ENCODE measurements at places on chromosomes 11 and 22.

DNA sequence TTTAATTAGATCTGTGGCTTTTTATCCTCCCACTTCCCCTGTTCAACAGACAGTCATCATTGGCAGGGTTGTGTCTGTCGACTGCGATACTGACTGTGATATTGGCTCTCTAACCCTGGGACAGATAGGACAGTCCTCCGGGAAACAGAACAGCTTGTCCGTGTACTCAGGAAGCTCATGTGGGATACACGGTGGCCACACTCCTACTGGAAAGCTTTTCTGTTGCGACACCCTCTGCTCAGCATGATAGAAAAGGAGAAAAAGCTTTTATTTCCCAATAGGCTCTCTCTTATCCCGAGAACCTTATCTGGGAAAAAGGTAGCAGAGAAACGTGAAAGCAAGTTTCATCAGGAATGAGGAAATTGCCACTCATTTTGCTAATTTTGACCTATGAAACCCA, 60.4 kb upstream of the HSPA8 start:
- DNase-seq, result peak; percentile 52

DNA sequence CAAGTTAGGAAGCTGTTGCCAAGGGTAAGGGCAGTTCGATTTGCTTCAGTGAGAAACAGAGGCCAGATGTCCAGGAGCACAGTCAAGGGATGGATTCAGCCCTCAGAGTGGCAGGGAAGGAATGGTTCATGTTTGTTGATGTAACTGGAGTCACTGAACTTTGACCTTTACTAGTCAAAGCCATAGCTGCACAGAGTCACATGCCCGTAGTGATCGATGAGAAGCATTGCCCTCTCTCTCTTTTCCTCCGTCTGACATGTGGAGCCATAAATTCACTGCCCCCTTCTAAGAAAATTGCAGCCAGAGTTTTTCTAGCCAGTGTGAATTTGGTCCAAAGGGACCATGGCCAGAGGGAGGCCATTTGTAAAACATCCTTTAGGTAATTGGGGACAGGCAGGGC, 124.1 kb upstream of the MTNR1B start:
- DNase-seq, result no peak

DNA sequence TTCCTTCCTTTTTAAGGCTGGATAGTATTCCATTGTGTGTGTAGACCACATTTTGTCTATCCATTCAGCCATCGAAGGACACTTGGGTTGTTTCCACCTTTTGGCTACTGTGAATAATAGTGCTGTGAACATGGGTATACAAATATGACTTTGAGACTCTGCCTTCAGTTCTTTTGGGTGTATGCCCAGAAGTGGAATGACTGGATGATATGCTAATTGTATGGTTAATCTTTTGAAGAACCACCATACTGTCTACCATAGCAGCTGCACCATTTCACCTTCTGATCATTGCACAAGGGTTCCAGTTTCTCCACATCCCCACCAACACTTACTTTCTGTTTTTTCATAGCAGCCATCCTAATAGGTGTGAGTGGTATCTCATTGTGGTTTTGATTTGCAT, 30.3 kb downstream of the SGSM1 start:
- DNase-seq, result no peak

GRCh38 chr22:29197096-29197495, 8.6 kb upstream of the EMID1 start:
- no peak for DNase-seq

DNA sequence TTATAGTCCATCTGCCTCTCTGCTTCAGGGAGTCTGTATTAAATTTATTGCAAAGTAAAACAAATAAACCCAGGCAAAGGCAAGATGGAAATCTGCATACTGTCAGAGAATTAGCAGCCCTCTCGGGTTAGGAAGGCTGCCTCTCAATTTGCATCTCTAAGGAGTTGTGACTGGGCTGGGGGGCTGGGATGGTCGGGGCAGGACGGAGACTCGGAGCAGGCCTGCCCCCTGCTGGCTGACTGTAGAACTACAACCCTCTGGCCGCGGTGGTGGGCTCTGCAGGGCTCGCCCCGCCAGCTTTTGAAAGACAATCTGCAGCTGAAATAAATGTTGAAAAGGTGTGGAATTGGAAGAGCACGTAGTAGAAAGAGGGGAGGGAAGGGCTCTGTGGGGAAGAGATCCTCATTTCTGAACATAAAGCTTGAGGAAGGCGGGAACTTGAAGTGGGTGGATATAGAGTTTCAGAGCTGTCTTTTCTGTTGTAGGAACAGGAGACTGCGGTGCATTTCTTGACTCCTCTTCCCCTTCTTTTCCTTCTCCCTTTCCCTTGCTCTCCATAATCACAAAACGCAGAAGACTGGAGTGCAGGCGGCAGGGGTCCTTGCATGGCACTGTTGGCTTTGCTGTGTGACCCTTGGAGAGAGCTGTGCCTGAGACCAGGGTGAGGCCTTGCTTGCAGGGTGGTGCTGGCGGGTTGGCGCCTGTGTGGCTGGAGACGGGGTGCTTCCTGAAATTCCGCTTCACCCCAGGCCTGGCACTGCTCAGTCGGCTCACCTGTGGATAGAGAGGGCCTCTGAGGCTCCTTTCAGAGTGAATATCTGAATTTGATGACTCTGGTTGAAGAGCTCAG, 22.6 kb upstream of the PKNOX2 start:
- peak; percentile 46 for DNase-seq

- DNase-seq, result no peak
Measured at GRCh38 chr11:25710975-25711374, 621.0 kb upstream of the ANO3 start.

- DNase-seq, result peak; percentile 78
Measured at GRCh38 chr11:31325160-31325559, 44.4 kb downstream of the DCDC1 start.

DNA sequence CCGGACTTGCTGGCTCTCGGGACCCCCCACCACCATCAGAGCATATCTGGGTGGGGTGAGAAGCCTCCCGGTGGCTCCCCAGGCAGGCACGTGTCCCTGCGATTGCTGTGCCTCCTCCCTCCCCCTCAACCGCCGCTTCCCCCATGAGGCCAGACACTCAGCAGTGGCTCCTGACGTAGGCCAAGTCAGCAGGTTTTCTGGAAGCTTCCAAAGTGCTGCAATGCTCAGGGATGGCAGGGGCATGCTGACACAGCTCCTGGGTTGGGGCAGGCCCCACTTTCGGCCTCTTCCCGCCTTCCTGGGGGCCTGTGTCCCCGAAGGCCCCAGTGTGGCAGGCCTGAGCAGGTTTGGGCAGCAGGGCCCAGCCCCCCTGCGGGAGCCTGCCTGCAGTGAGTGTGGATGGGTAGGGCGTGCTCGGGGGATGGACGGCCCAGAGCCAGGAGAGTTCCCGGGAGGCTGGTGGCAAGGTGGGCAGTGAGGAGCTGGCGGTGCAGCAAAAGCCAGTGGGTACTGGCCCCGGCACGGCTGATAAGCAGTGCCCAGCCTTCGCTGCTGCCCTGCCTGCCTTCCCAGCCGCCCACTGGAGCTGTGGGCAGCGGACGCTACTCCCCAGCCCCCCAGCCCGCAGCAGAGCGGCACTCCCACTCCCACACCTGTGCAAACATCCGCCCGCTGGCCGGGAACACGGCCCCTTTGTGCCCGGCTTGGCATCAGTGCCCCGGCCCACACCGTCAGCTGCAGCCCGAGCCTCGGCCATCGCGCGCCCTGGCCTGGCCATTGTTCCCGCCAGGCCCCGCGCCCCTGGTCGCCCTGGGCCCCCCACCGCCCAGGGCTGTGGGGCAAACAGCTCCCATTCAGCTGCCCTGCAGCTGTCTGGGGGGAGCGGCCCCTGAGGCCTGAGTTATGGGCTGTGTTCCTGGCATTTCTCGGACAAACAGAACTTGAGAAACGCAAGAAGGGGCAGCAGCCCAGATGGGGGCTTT, 125.0 kb downstream of the KCNQ1OT1 start:
- no peak for DNase-seq

DNA sequence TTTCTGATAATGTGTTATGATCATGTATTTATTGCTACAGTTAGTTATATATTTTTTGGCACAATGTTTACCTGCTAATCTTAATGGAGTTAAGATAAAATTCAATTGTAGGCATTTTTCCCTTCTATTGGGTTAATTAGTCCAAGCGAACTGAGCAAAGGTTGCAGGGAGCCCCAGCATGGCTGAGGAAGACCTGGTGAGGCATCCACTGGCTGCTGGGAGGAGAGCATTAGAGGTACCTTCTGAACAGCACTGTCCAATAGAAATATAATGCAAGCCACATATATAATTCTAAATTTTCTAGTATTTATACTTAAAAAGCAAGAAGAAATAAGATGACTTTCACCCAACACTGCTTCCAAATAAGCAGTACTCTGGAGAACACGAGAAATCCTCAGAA, 689 bp upstream of the TMEM126A start:
- DNase-seq, result no peak

GRCh38 chr11:105132716-105133511, 6.7 kb downstream of the CARD18 start:
- DNase-seq, result peak; percentile 16

- no peak for DNase-seq
Measured at GRCh38 chr11:59436169-59436568, at the start of gene OR5A1. OR5A1 (plus strand) TSS chr11:59436469; CDS start chr11:59443169, 6,700 bp downstream.

GRCh38 chr22:48618326-48618725, 1209.3 kb downstream of the BRD1 start:
- no peak for DNase-seq

DNA sequence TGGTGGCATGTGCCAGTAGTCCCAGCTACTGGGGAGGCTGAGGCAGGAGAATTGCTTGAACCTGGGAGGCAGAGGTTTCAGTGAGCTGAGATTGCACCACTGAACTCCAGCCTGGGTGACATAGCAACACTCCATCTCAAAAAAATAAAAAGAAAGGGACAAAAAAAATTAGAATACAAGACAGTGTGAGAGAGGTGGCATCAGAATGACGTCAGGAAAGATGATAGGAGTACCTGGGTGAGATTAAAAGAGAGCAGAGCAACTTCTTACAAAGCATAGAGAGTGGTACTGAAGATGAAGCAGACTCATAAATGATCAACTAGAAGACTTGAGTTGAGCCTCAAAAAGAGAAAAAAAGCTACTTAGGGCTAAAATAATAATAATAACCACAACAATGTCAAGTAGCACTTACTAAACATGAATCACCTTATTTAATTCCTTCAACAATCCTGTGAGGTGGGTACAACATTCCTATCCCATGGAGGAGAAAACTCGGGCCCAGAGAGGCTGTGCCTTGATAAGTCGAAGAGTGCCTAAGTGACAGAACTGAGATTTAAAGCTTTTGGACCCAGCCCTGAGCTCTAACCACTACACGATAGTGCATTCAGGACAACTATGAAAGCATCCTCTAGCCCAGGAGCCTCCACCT, 5.2 kb upstream of the SLN start:
- DNase-seq, result no peak

- DNase-seq, result no peak
Measured at GRCh38 chr11:85394283-85394682, 232.9 kb downstream of the DLG2 start.

DNA sequence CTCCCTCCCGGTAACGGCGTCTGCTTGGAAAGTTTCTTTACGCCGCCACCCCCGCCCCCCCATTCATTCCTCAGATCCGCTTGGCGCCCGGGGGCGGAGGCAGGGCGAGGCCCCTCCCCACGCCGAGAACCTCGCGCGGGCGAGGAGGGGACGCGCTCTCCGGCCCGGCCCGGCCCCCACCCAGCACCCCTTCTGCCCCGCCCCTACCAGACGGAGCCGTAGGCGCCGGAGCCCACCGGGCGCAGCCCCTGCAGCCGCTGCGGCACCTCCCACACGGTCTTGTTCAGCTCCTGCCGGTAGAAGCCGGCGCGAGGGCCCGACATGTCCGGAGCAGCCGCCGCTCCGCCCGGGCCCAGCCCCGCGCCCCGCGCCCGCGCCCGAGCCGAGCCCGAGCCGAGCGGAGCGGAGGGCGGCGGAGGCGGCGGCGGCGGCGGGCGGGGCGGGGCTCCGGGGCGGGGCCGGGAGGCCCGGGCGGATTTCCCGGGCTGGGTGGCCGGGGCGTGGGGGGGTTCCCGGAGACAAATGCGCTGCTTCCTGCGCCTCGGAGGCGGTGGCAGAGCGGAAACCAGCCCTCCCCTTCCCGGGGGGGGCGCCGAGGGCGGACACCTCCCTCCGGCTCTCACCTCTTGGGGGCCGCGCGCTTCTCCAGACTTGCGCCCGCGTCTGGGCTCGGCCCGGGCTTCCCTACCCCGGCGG, at the start of gene MAPK11:
Gene MAPK11, minus strand, starts transcription at position 411 of the 696 bp plus-strand sequence. Its CDS starts 88 bp downstream, at position 323.
- no peak for DNase-seq

DNA sequence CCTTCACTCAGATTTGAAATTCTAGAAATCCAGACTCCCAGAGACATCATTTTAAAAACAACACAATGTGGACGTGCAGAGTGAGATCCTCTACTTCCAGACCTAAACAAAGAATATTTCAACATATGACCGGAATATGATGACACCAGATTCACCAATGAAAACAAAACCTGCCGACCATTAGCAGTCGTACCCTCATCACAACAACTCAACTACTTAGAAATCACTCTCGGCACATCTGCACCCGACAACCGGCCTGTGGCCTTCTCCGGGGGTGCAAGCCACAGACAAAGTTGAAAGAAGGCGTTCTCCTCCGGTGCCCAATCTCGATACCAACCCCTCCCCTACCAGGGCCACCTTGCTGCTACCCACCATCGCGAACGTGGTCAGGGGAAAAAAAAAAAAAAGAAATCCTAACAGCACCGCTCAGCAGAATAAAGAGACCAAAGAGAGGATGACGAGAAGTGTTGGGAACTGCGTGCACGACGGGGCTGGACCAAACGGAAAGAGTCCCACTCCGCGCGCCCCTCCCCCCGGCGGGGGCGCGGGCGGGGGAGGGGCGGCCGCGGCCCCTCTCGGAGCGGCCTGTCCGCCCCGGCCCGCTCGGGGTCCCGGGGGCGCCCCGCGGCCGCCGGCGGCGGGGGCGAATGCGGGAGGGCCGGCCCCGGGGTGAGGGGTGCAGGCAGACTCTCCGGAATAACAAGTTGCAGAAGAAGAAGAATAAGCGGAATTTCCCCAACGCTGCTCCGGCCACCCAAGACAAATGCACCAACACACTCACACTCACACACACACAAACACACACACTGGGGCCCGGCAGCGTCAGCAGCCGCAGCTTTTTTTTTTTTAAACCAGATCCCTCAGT, 1.7 kb downstream of the PHF21A start:
- peak; percentile 58 for DNase-seq

- DNase-seq, result no peak
Measured at GRCh38 chr11:71545405-71545966, 2.7 kb upstream of the KRTAP5-9 start.

GRCh38 chr11:78038697-78039313, 15.7 kb upstream of the KCTD14 start:
- peak; percentile 81 for DNase-seq

- peak; percentile 44 for DNase-seq
Measured at GRCh38 chr22:30947816-30948454, 20.6 kb downstream of the MORC2 start.

- DNase-seq, result no peak
Measured at GRCh38 chr11:8011371-8011770, 24.2 kb downstream of the EIF3F start.

DNA sequence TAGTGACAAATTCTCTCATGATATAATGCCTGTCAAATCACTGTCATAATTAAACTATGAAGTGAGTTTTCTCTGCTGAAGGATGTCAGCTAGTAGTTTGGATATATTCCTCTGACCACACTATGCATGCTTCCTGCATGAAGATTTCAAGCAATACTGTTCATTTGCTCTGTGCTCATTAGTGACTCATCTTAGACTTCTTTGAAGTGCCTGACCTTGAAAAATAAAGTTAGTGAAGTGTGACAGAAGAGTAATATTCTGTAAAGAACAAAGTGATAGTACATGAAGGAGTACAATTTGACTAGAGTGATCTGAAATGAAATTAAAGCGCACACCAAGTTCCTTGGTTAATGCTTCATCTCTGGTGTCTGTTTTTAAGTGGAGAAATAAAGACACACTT, 629.5 kb upstream of the ANO3 start:
- no peak for DNase-seq
